ENCODE measurements at places on chromosomes 4 and X. TPM values are rescaled to one million over a fixed set of nuclear protein-coding genes. Genes with fewer than 3 reads are reported as not detected.

GRCh38 chr4:10106421-10107039, 10.1 kb downstream of the WDR1 start:
- peak; percentile 65 for DNase-seq

GRCh38 chr4:58644549-58644948, 1534.4 kb upstream of the IGFBP7 start:
- no peak for DNase-seq

DNA sequence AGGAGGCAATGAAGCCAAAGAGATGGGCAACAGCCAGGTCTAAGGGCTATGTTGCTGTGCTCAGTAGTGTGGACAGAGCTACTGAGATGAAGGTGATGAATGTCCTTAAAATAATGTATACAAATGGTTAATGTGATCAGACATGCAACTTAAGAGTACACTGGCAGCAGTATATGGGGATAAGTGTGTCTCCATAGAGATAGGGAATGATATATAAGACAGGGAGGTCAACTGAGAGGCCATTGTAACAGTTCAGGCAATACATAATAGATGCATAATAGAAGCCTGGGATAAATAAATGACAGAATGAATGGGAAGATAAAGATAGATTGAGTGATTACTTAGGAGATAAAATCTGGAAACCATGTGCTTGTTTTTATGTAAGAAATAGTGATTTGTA, 250.0 kb downstream of the CFAP299 start:
- no peak for DNase-seq

GRCh38 chrX:84192006-84192405, 4.0 kb upstream of the RPS6KA6 start:
- DNase-seq, result no peak

CNKSR2 gene
- total RNA-seq, result 5.9 TPM

AKAP14 gene
- not detected for total RNA-seq
